Activated CD4-positive, alpha-beta T cell treated with anti-CD3 and anti-CD28 coated beads, Interleukin-2, amount 10 ng/mL, durations not matched to agents 7 days and 5 days (primary cell): ENCODE measurements at places on chromosomes 16 and 17.

DNA sequence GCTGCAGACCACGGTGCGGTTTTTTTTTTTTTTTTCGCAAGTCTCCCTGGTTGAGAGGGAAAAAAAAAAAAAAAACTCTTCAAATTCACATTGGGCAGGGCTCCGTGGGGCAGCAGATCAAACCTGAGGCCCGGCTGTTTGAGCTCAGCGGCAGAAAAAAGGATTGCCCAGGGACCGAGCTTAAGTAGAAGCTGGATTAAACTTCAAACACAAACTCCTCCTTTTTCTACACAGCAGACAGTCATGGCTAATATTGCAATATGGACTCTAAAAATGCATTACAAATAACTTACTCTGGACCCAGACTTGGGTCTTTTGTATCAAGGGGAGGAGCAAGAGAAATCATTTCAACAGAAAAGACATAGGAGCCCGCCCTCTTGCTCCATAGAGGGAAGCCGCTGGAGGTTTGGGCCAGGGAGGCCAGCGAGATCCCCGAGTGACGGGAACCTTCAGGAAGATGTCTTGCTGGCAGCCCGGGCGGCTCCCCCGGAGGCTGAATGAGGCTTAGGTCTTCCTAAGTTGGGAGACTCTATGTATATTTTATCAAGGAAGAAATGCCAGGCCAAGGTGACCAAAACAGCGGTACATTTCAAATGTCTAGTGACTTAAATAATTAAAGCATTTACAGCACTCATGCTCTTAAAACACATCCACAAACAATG is 167.7 kb downstream of the ZNF423 start:
- no peak for DNase-seq

- peak; percentile 84 for DNase-seq
These were observed 7.4 kb downstream of the TMC6 start for GRCh38 chr17:78120971-78121800.

DNA sequence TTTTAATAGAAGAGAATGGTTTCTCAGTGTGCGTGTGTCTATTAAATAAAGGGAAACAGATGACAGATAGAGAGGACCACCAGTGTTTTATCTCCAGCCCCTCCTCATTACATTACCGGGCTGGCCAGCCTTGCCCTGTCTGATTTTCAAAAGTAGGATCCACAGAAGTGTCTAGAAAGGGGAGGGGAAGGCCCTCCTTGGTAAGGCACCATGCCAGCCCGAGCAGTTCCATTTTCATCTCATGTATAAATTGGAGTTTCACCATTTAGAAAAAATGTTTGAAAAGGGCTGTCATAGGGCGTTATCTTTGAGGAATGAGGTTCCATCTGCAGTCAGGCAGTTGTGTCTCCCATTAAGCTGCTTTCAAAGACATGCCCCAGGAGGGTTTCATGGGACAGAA is 96.7 kb downstream of the SOCS1 start:
- no peak for DNase-seq

DNA sequence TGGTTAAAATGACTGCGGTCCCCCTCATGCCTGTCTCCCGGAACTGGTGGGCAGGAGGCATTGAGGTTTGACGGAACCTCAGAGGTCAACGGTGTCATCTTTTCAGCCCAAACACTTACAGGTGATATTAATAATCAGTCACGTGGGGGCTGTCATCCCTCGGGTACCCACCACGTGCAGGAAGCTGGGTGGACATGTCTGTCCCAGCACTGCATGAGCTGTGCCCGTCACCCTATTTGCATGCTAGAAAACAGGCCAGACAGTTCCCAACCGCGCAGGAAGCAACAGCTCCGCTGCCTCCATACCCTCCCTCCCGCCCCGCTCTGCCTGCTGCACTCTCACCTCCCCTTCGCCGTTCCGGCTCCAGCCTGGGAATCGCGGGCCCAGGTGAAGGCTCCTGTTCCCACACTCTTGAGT is 1.4 kb downstream of the SYNGR3 start:
- DNase-seq, result peak; percentile 49

DNA sequence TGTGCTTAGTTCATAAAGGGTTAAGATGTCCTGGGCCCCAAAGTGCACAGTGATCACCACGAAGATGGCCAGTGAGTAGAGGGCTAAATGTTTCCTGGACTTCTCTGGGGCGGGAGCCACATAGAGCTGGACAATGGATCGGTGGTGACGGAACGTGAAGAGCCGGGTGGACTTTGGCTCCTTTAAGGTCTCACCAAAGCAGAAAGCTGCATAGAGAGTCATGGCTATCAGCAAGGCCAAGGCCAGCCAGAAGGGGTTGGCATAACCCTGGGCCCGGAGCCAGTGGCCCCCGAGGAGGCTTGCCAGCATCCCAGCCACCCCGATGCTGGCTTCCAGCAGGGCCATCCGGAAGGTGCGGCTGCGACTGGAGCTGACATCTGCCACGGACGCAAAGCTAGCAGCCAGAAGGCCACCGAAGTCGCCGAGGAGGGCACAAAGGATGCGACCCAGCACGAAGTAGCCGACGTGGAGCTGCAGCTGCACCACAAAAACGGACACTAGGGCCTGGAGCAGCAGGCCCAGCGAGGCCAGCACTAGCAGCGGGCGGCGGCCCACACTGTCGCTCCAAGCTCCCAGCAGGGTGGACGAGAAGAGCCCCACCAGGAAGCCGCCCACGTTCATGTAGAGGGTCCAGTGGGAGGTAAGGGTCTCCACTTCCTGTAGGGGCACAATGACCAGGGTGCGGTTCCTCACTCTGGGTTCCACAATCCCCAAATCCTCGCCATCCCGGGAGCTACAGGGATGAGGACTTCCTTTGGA is 1.0 kb downstream of the SLC46A1 start:
- no peak for DNase-seq

DNA sequence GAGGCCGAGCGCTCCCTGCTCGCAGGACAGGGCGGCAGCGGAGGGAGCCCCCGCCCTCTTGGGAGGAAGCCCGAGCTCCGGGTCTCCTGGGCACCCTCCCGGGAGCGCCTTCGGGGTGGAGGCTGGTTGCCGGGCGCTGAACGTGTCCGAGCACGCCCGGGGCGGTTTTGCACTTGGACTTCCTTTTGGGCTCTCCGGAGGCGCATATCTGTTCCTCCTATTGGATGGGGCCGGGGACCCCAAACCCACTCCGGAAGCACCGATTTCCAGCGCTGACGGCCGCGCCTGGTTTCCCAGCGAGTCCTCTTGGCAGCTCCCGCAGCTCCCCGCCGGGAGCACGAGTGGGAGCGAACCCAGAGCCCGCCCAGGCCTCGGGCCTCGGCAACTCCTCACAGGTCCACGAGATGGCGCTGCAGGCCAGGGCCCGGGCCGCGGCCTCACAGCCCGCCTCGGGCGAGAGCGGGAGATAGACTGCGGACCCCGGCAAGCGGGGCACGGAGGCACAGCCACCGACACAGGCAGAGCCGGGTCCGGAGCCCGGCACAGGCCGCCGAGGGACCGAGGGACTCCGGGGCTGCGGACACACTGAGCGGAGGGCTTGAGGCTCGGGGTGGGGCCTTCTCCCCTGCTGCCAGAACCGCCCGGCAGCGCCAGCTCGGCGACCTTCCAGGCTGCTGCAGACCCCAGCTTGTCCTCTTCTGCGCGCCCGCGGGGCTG is 12.7 kb downstream of the TBX2 start:
- DNase-seq, result peak; percentile 67

DNA sequence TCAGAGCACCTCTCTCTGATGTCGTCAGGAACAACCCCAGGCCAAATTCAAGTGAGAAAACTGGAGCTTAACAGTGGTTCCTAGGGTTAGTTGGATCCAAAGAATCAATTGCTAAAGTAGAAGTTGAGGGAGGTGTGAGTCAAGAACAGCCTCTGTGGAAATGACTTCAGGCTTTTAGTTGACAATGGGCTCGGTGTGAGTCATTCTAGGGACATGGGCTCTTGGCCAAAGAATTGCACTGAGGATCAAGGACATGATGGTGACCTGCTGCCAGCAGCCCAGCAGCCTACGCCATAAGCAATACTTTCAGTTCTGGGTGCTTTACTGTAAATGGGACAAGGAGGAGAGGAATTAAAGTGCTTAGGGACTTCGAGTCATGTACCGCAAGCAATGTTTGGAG is 32.1 kb upstream of the SMURF2 start:
- DNase-seq, result no peak

GRCh38 chr17:72890711-72891110 is 201.8 kb downstream of the SLC39A11 start:
- DNase-seq, result no peak

DNA sequence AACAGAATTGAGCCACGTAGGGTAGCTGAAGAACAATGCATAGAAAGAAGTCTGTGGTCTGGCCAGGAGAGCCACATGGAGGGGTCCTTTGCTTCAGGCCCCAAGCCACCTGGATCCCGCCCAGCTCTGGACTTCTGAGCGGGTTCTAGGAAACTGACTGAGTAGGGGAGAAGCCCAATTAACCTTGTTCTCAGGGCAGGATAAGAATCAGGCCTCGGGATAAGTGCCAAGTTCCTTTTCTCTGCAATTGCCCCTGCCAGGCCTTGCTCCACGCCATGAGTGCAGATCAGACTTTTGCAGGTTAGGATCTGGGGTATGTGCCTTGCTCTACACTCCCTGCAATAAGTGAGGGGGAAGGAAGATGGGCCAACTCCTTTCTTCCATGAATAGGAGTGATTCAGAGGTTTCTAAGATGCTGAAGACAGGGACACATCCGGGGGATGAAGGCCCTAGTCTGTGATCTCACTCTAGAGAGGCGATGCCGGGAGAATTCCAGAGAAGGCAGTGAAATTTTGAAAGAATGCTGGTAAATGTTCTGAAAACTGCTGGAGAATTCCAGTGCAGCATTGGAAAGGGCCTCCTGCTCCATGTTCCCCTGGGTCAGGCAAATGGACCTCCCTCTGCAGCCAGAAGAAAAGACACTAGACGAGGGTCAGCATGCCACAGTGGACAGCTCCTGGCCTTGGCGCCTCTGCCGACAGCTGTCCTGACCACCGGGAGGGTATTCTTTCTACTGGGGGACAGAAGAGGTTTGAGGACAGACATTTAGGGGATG is 5.8 kb downstream of the NEUROD2 start:
- no peak for DNase-seq

- peak; percentile 62 for DNase-seq
These were observed 74.5 kb upstream of the DYNLRB2 start for GRCh38 chr16:80466024-80466987.

DNA sequence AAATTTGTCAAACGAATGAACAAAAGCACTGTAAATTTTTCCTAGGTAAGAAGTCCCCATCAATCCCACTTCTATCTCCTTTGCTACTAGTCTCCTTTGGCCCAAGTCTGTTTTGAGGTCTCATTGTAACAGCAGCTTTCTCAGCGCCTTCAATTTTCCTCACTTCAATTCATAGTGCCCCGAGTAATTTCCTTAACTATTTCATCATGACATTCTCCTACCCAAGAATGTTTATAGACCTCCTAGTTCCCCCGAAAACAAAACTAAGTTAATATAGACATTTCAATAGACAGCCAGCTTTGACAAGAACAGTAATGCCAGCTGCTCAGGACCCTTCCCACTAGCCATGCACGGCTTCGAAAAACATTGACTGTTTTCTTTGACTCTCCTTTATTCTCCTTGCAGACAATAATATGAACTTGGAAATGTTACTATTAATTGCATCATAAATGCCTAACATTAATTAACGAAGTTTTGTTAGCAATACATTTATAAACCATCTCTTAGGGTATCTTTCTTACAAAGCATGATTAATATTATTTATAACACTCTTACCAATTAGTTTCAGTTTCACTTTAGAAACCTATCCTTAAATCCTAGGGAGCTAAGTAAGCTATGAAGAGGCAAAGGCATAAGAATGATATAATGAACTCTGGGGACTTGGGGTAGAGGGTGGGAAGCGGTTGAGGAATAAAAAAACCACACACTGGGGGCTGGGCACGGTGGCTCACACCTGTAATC is 22.8 kb downstream of the GLG1 start:
- no peak for DNase-seq

DNA sequence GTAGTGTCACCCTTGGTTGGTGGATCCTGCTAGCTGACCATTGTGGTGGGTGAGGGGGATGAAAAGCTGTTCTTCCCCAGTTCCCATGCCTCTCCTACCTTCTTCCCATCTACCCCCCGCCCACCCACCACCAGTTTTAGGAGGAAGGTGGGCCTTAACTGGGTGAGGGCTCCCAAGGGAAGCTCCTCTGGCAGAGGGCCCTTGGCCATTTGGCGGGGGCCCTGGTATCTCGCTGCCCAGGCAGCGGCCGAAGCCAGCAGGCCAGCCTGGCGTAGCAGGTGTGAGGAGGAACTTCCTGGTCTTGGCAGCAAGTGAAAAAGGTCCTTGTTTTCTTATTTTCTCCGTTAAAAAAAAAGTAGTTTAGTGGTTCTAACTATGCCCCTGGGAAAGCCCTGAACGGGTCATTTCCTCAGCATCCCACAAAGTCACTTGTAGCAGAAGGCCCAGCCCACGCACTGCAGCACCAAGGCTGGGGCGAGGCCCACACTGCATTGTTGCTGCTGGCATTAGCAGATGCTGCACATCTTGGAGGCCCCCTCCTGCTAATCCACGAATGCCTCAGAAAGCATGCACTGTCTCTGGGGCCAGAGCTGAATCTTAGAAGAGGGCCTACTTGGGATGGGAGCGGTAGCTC is 72.5 kb downstream of the MPRIP start:
- no peak for DNase-seq

DNA sequence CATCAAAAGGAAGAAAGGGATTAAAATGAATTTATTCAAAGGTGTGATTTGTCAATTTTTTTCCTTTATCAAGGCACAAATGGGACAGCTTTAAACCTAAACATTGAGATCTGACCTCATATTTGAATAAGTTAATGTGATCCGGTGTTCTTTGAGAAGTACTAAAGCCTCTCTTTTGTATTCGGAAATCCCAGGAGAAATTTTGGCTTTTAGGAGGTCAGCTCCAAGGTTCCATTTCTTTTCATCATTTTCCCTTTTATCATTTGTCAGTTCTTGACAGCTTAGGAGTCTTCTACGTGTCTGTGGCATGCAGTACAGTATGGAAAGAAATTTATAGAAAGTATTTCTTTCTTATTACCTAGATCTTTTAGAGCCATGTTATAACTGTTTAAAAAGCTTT is 873.4 kb upstream of the CDH8 start:
- no peak for DNase-seq

DNA sequence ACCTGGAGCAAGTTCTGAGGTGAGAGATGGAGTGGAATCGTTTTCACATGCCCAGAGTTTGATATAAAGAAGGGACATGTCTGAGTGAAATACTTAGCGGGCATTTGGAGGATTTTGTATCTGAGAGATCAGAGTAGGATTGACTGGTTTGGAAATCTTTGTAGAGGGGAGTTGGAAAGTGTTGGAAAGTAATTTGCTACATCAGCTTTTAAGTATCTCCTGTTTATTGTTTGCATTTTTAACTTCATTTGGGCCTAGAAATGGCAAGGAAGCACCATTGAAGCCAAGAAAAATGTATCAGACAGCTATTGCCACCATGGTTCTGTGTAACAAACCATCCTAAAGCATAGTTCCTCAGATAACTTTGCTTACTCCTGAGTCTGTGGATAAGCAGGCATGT is 1015.1 kb upstream of the EEF2KMT start:
- DNase-seq, result no peak

- DNase-seq, result no peak
These were observed 12.0 kb upstream of the CDYL2 start for GRCh38 chr16:80816356-80816755.

- DNase-seq, result no peak
These were observed 5.1 kb downstream of the ARL4D start for GRCh38 chr17:43403846-43404245.

GRCh38 chr17:6475411-6475810 is 31.2 kb downstream of the PIMREG start:
- no peak for DNase-seq
